ENCODE measurements at places on chromosomes 6 and 20. TPM values are rescaled to one million over a fixed set of nuclear protein-coding genes. Genes with fewer than 3 reads are reported as not detected.

The ZNF311 gene
- total RNA-seq: 0.14 TPM

The TREML2 gene
- total RNA-seq: not detected

The BIRC7 gene
- 3.4 TPM for total RNA-seq

The TDRD6 gene
- total RNA-seq: not detected

The CST4 gene
- total RNA-seq: not detected

The CDSN gene
- total RNA-seq: not detected

The GJA10 gene
- total RNA-seq: not detected

The SOX18 gene
- total RNA-seq: 2.8 TPM

The ATG5 gene
- 27.0 TPM for total RNA-seq

Measured in A549 treated with RU486 at 1 μM for 4 hours (cell line).